Activated B cell treated with CpG ODN at 0.5 μM for 24 hours (primary cell): ENCODE measurements at places on chromosomes 12 and 14. TPM values are rescaled to one million over a fixed set of nuclear protein-coding genes. Genes with fewer than 3 reads are reported as not detected.

DNA sequence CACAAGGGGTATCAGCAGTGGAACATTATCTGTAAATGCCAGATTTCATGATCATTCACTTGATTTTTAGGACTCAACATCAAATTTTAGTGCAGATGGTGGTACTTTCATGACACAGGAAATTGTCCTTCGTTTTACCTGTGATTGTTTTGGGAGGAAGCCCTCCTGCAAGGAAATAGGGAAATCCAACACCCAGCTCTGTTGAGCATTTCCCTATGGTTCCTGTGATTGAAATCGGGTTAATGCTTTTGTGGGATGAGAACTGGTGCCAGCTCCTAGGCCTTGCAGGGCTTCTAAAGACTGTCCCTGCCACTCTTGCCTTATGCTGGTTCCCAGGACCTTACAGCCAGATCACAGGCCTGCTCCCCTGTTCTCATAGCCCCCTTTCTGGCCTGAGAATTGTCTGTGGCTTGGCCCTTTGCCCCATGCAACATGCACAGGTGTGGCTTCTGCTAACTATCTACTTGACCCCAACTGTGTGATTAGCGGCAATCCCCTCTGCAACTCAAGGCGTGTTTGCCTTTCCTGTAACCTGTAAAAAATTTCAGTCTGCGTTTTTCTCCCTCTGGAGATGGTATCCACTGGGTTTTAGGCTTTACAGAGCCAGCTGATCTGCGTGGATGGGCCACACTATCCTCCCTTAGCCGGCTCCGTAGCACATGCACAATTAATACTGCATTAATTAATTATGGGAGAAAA lies 112.5 kb downstream of the ETV6 start:
- peaks cover 12% of the 10 kb centered on the region for H3K36me3 ChIP-seq
- H3K27ac ChIP-seq, result peak overlapping the region; percentile 93
- no peak for DNase-seq
- H3K27me3 ChIP-seq, result no peaks in the 10 kb centered on the region
- H3K4me3 ChIP-seq, result peak overlapping the region; percentile 66

DNA sequence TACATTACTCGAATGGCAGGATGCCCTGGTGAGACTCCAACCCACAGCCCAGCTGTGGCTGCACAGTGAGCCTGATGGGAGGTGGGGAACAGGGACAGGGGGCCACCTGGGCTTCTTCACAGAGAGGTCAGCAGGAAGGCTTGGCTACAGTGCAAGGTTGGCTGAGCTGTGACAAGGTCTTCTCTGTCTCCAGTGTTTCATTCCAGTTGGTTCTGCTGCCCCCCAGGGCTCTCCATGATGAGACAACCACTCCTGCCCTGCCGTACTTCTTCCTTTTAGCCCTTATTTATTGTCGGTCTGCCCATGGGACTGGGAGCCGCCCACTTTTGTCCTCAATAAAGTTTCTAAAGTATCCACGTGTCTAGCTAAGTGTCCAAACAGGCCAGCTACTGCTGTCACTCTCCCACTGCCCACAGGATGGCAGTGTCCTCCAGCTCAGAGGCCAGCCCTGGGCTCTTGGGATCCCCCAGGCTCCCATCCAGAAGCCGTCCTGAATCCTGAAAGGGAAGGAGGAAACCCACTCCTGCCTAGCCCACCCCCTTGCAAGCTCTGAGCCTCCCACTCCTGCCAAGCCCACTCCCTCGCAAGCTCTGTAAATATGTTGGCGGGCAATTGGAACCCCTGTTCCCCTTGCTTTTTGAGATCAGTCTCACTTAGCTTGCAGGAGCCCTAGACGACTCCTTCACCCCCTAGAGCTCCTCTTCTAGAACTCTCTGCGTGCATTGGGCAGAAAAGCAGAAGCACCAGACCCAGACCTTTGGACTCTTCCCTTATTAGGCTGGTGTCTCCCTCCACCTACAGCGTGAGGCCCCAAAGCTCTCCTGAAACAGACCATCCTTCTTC lies 5.4 kb downstream of the C1QL4 start:
- no peaks in the 10 kb centered on the region for H3K36me3 ChIP-seq
- no peak overlapping the region for H3K4me3 ChIP-seq
- H3K4me1 ChIP-seq, result peaks cover 16% of the 10 kb centered on the region

DNA sequence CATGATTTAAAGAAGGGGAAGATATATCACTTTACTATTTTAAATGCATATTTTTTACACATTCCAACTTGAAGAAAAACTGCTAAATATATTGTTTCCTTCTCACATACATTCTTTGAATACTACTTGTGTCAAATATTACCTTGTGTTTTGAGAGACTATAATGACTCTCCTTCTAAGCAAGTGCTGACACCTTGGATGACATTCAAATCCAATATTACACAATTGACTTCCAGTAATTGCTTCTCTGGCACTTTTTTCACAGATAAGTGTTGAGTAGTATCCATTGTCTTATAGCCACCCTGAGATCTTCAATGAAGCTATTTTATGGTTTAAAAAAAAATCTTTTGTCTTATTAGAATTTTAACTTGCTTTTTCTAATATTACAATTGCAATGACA lies 61.2 kb upstream of the ST8SIA1 start:
- DNase-seq, result no peak
- no peak overlapping the region for H3K27ac ChIP-seq
- peaks cover 8% of the 10 kb centered on the region for H3K27me3 ChIP-seq
- H3K4me3 ChIP-seq, result no peak overlapping the region
- peaks cover 3% of the 10 kb centered on the region for H3K4me1 ChIP-seq
- no peaks in the 10 kb centered on the region for H3K36me3 ChIP-seq

- H3K4me3 ChIP-seq, result no peak overlapping the region
- H3K4me1 ChIP-seq, result no peaks in the 10 kb centered on the region
- no peak for DNase-seq
- no peaks in the 10 kb centered on the region for H3K36me3 ChIP-seq
- no peaks in the 10 kb centered on the region for H3K27me3 ChIP-seq
Measured at GRCh38 chr12:99087278-99087677, 442.2 kb downstream of the APAF1 start.

- DNase-seq, result no peak
- H3K27me3 ChIP-seq, result no peaks in the 10 kb centered on the region
- H3K27ac ChIP-seq, result peak overlapping the region; percentile 3
- H3K4me1 ChIP-seq, result no peaks in the 10 kb centered on the region
- peaks cover 80% of the 10 kb centered on the region for H3K36me3 ChIP-seq
Measured at GRCh38 chr12:337039-337438, 52.1 kb downstream of the KDM5A start.

DNA sequence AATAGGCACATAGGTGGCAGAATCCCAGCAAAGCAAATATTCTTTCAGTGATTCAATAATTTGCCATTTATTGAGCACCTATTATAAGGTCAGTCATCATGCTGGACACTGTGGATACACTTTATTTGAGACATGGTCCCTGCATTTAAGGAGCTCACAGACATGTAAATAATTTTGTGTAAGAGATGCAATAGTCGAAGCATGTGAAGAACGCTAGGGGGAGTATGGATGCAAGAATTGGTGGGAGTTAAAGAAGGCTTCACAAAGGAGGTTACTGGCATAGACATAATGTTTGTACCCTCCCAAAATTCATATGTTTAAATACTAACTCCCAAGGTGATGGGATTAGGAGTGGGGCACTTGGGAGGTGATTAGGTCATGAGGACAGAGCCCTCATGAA lies 260.6 kb upstream of the GARIN6 start:
- no peak for DNase-seq
- no peaks in the 10 kb centered on the region for H3K4me1 ChIP-seq
- no peak overlapping the region for H3K27ac ChIP-seq
- H3K36me3 ChIP-seq, result no peaks in the 10 kb centered on the region
- H3K27me3 ChIP-seq, result no peaks in the 10 kb centered on the region

SLC25A47 gene
- total RNA-seq, result not detected in 2 replicates

TCL1B gene
- 1.1 and 1.2 TPM in 2 replicates for total RNA-seq

DNA sequence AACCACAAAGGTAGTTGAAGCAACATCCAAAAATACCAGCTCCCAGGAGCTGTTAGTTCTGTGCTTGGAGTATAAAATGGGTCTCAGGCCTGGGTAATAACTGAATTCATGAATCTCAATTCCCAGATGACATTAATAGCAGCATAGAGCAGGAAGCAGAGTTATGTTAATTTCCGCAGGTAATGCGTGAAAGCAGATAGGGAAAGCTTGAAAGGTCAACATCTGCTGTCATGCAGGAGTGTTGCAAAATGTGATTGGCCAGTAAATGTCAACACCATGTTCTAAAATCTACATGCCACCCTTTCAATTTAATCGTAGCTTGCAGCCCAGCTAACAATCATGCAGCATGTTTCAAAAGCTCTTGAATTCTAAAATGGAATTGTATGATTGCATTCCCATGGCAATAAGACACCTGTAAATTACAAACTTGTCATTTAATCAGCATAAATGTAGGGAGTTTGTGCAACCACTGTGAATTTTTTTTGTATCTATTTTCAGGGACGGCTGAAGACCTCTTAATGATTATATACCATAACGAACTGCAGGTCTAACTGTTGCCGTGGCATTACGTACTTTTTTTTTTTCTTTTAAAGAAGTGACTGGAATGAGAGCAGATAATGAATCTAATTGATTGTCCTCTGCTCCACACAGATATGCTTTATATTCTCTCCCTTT lies 635.8 kb upstream of the FOXG1 start:
- DNase-seq, result no peak
- H3K4me3 ChIP-seq, result no peak overlapping the region
- no peaks in the 10 kb centered on the region for H3K4me1 ChIP-seq
- H3K27me3 ChIP-seq, result no peaks in the 10 kb centered on the region

GRCh38 chr12:19198272-19198671 lies 68.7 kb downstream of the PLEKHA5 start:
- no peak overlapping the region for H3K4me3 ChIP-seq
- no peaks in the 10 kb centered on the region for H3K4me1 ChIP-seq
- DNase-seq, result no peak
- no peaks in the 10 kb centered on the region for H3K36me3 ChIP-seq
- H3K27me3 ChIP-seq, result no peaks in the 10 kb centered on the region

LGR5 gene
- not detected in 2 replicates for total RNA-seq

RTN1 gene
- total RNA-seq, result not detected in 2 replicates
